ENCODE measurements at places on chromosomes 1 and 21. TPM values are rescaled to one million over a fixed set of nuclear protein-coding genes. Genes with fewer than 3 reads are reported as not detected.

LCE2C gene
- not detected for total RNA-seq

- no peaks in the 10 kb centered on the region for H3K27me3 ChIP-seq
- DNase-seq: no peak
- H3K36me3 ChIP-seq: peaks cover 100% of the 10 kb centered on the region
- H3K4me3 ChIP-seq: no peak overlapping the region
- no peak overlapping the region for H3K27ac ChIP-seq
Measured at GRCh38 chr1:185297982-185298381, 19.1 kb downstream of the IVNS1ABP start.

GRCh38 chr1:107056426-107057196 is at the start of gene PRMT6:
Gene PRMT6 (plus strand): TSS chr1:107056674. CDS start chr1:107056716, 42 bp downstream.
- no peaks in the 10 kb centered on the region for H3K27me3 ChIP-seq
- peaks cover 11% of the 10 kb centered on the region for H3K4me1 ChIP-seq
- no peak within 1 kb of the TSS for H3K27ac ChIP-seq
- peaks cover 17% of the 10 kb centered on the region for H3K36me3 ChIP-seq

- DNase-seq: peak; percentile 79
- peak overlapping the region; percentile 95 for H3K27ac ChIP-seq
- H3K4me3 ChIP-seq: peak overlapping the region; percentile 85
- peaks cover 39% of the 10 kb centered on the region for H3K36me3 ChIP-seq
Measured at GRCh38 chr1:77889671-77890070, 1.2 kb downstream of the NEXN start.

GRCh38 chr1:153490272-153491051 is 30.0 kb upstream of the S100A7 start:
- no peaks in the 10 kb centered on the region for H3K4me1 ChIP-seq
- DNase-seq: no peak
- no peak overlapping the region for H3K4me3 ChIP-seq
- no peak overlapping the region for H3K27ac ChIP-seq

DNA sequence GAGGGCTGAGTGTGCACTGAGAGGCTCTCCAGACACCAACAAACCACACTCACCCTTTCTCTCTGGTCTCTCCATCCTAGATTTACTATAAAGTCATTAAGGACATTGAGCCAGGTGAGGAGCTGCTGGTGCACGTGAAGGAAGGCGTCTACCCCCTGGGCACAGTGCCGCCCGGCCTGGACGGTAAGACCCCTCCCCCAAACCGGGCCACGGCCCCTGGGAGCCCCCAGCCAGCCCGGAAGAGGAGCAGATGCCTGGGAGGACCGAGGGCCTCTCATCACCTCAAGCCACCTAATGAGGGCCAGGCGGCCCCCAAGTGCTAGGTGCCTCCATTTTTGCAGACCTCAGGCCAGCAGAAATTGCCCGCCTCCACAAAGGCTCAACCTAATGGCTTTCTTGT is 58.1 kb upstream of the ARHGEF16 start:
- H3K36me3 ChIP-seq: no peaks in the 10 kb centered on the region
- peaks cover 22% of the 10 kb centered on the region for H3K27me3 ChIP-seq
- H3K4me3 ChIP-seq: no peak overlapping the region
- H3K27ac ChIP-seq: no peak overlapping the region

SELL gene
- not detected for total RNA-seq
